ENCODE measurements at places on chromosomes 7 and 10.
A peak's percentile ranks its signal among the peaks of the same experiment; 100 is the strongest.

- no peak for DNase-seq
These were observed 53.1 kb downstream of the OSBPL3 start for GRCh38 chr7:24926623-24927524.

DNA sequence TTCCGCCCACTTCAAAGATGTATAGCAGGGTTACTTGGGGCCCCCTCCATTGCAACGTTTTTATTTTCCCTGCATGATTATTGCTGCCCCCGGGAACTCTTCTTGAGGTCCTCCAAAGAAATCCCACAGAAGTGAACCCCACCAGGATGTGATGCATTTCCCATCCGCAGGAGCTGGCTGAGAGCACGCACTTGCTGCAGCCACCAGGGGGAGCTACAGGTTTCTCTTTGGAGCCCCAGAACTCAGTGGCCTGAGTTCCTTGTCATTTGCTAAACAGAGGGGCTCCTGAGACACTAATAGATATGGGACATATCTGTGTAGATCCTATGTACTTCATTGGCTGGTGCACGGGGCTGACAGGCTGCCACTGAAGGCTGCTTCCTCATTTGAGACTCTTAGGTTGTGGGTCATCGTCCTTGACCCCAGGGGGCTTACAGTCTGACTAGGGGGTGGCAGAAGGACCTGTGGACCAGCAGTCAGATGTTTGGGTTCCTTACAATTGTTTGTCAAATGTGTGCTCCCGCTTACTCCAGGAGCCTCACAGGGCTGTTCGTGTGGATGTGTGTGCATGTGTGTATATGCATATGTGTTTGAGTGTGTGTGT, 52.3 kb upstream of the ENO4 start:
- peak; percentile 66 for DNase-seq

- no peak for DNase-seq
These were observed 113.9 kb downstream of the MYOF start for GRCh38 chr10:93368210-93368609.

GRCh38 chr7:158663428-158663741, 41.2 kb downstream of the NCAPG2 start:
- no peak for DNase-seq

DNA sequence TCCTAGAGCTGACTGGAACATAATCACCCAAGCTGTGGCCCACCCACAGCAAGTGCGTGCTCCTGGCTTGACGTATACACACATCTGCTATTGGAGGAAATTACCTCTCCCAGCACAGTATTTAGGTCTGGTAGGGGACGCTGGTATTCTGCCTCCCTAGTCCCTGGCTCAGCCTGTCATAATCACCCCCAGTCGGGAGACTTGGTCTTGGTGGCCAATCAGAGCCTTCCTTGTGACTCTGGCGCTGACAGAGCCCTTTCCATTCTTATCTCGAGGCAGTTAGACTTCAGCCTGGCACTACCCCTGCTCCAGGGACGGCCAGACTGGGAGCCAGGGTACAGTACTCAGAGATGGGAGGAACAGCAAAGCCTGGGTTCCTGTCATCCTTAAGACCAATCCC, 14.3 kb upstream of the PRKAG2 start:
- no peak for DNase-seq

- no peak for DNase-seq
These were observed 926.3 kb downstream of the NRG3 start for GRCh38 chr10:82801289-82801688.

GRCh38 chr10:30493609-30494530, 59.9 kb downstream of the MAP3K8 start:
- no peak for DNase-seq

DNA sequence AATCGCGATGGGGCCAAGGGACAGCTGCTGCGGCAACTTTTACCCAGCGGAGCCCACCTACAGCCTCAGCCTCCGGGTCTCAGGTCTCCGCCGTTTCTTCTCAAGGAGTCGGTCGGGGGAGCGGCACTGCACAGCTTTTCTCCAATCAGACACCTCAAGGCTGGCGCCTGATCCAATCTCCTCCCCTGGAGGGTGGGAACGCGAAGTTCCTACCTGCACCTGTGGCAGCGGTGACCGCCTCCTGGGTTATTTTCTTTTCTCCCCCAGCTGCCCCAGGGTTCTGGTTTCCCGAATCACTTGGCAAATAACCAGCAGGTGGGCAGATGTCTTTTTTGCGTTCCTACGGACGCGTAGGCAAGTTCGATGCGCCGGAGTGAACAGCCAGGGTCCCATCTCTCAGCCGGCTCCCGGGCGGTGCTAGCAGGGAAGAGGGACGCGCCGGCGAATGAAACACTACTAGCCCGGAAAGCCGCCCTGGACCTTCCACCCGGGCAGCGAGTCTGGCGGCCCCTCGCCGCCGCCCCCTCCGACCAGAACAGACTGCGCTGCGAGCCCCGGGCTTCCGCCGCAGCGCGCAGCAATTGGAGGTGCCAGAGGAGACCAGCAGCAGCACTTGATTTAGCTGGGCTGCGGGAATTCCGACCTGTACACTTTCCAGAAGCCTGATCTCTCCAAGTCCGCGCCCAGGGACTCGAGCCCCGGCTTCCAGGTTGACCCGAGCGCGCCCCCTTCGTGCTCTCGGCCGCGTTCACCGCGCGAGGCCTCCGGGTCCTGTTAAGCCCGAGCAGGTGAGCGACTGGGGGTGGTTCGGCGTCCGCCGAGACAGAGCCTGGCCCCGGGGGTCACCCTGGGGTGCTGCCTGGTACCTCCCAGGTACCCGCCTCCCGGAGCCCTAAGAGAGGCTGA, at the start of gene PRR15:
TSS of gene PRR15 (plus strand) at position 246 of the 906 bp plus-strand sequence. CDS start 2,495 bp downstream, outside the sequence.
- peak; percentile 25 for DNase-seq

DNA sequence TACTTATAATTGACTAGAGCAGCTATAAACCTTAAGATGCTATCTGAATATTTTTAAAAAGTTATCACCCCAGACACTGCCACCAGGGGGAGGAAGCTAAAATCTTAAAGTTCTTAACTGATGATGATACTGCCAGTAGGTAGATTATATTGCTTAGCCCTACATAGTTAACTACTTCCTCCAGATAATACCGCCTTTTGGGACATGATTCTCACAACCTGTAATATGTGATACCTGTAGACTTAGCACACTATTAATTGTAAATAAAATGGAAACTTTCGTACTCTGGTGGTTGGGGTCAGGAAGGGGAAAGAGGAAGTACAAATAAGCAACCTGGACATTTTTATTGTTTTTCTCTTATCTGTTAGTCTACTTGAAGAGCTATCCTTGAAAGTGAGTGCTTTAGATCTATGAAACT, 268.9 kb downstream of the ADK start:
- DNase-seq = no peak

Data from hippocampal formation (tissue), 2 donors.